NCI-H2081 treated with DMSO at 0.1 percent for 48 hours (cell line): ENCODE measurements at places on chromosomes 11 and 22.

DNA sequence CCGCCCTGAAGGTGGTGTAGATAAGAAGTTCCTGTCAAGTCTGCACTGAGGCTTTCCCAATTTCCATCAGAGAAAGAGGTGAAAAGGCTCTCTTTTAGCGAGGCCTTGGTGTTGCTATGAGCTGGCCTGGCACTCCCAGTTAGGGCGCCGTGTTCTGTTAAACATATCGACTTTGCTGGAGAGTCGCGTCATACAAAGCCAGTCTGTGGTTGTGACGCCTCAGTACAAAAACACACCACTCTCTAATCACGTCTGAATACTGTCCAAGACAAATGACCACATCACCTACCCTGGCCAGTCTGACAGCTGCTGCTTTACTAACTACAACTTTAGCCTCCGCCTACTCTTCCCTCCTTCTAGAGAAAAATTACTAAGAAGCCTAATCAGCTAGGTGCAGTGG, 8.0 kb upstream of the TOLLIP start:
- no peak for DNase-seq

DNA sequence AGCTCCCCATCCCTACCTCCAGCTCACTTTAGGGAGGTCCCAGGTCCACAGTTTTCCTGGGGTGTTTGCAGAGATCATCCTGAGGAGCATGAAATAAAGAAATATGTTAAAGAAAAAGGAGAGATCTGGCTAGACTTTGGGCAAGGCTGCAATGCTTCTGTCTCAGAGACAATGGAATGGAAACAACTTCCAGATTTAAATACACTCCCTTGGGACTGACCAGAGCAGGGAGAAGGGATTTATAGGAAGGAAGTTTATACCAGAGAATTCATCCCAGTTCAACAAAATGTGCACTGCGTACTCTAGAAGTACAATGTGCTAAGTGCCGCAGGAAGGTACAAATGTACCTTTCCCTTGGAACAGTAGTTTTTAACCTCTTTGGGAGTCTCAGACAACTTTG, 40.4 kb downstream of the ETS1 start:
- no peak for DNase-seq

DNA sequence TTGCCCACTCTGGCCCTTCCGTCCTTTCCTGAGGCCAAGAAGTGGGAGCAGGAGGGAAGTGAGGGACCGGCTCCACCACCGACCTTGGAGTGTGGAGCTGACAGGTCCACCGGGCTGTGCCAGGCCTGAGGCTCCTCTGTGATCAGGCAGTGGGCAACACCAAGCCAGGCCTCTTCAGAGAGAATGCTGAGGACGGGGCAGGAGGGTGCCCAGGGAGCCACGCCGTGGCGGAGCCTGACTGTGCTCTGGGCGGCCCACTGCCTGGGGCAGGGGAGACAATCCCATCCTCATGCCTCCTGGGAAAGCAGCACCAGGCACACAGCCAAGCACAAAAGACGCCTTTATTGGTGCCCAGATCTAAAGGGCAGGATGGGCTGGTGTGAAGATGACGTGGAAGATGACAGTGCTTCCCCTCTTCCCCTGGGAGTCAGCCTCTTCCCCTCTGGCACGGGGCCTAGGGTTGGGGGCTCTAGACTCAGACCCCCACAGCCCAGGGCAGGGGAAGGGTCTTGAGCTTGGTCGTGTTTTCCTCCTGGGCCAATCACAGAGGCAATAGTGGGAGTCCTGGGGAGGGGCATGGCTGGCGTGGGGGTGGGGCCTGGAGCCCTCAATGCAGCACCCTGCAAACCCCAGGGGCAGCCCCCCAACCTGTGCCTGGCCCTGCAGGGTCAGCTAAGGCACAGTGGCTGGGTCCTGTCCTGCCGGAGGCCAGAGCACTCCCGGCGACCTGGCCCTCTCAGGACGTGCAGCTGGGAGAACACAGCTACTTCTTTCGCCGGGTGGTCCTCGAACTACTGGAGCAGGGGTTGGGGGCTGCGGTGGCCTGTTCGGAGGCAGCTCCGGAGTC, 4.7 kb downstream of the LMF2 start:
- DNase-seq = no peak

DNA sequence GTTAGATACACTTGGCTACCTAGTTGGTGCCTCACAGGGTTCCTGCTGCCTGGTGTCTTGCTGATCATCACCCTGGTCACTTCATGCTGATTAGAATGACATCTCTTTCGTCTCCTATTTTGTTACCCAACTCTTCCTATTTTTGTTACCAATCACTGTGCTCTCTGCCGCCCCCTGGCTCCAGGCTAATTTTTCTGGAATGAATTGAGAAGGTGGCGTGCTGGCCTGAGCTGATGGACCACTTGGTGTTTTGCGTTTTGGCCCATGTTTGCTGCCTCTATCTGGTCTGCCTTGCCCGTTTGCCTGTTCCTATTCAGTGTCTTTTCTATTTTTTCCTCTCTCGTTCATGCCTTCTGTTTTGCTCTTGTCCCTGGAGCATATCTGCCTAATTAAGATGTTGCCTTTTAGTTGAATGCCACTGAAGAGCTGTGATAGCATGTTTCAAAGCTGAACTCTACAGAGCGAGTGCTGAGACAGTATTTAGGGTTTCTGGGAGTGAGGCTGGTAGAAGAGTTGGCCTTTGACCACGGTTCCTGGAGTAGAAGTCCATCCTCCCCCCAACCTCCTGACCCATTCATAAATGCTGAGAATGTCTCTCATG, 5.9 kb upstream of the ATF4 start:
- DNase-seq = no peak

DNA sequence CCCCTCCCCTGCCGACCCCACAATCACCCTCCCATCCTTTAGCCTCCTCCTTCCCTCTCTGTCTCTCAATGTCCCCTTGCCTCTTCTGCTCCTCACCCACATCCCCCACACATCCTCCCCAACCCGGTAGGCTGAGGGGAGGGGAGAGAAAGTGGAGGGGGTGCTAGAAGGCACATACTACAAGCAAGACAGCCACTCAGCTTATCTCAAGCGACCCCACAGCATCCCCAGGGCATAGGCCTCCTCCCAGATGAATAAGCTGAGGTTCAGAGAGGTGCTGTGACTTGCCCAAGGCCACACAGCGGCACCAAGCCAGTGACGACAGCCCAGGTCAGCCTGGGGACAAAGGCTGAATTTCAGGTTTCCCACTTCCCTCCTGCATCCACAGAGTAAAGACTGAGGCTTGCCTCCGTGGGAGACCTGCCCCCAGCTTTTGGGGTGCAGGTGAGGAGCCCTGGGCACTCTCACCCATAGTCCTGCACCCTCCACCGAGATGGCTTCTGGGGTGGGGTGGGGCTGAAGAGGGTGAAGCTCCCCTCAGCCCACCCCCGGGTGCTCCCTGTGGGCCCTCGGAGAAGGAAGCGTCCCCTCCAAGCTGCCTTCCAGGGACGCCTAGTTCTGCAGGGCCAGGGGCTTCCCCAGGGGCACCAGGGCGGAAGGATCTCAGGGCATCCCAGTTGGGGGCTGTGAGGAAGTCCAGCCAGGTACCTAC, 511 bp downstream of the RAC2 start:
- DNase-seq = no peak

DNA sequence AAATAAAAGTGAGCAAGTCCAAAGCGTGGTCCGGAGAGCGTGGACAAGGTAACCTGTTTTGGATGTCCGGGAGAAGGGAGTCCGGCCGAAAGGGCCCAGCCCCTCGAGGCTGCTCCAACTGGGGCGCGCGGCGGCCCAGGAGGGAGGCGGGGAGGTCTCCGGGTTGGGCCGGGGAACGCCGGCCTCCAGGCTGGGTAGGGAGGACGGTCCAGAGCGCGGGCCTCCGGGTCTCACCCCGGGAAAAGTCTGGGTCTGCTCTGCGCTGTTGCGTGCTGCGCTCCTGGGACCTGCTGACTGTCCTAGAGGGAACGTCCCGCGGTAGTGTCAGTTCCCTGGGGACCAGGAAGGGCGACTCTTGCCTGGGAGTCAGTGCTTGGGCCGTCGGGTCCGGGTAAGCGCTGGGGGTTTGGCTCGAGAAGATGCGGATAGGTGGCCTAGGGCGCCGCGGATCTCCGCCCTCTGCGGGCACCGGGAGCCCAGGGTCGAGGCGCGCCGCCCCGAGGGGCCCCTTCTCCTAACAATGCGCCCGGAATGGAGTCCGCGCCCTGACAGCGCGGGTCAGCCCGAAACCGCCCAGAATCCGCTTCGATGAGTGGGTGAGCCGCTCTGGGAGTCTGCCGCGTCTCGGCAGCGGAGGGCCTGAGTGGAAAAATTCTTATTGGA, 988 bp upstream of the FLI1 start:
- DNase-seq = no peak
